ENCODE measurements at places on chromosomes 16 and 17.
A peak's percentile ranks its signal among the peaks of the same experiment; 100 is the strongest.

- H3K27ac ChIP-seq: no peak overlapping the region
- no peaks in the 10 kb centered on the region for H3K27me3 ChIP-seq
- H3K4me1 ChIP-seq: no peaks in the 10 kb centered on the region
- H3K4me3 ChIP-seq: no peak overlapping the region
- H3K36me3 ChIP-seq: no peaks in the 10 kb centered on the region
Measured at GRCh38 chr17:20171741-20172365, 162.7 kb downstream of the SPECC1 start.

DNA sequence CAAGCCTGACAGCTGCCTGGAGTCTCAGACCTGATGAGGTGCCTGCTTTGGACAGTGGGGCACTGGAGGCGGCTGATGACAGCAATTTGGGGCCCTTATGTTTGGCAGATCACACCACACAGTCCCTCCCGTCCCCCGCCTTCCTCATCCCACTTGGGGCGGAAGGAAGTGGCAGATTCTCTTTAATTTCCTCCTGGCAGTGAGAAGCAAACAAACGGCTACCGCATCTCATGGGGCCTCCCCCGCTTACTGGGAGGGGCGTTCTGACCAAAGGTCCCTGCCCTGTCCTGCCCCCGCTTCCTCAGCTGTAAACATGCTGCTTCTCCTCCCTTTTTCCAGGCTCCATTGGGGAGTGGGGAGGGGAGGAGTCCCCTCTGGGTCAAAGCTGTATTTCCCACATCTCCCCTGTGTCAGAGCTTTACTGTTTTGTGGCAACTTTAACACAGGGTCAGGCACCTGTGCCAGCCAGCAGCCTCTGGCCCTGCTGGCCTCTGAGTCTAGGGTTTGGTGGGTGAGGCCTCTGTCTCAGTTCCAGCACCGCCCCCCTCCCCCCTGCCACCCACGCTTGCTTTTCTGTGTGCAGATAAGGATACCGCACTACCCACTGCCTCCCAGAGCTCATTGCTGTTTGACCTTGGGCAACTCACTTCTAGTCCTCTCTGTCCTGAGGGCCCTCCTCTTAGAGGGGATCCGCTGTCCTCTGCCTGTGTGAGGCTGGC, 5.4 kb upstream of the NFATC3 start:
- H3K27ac ChIP-seq: peak overlapping the region; percentile 83
- DNase-seq: peak; percentile 87
- H3K27me3 ChIP-seq: no peaks in the 10 kb centered on the region
- no peak overlapping the region for H3K4me3 ChIP-seq

DNA sequence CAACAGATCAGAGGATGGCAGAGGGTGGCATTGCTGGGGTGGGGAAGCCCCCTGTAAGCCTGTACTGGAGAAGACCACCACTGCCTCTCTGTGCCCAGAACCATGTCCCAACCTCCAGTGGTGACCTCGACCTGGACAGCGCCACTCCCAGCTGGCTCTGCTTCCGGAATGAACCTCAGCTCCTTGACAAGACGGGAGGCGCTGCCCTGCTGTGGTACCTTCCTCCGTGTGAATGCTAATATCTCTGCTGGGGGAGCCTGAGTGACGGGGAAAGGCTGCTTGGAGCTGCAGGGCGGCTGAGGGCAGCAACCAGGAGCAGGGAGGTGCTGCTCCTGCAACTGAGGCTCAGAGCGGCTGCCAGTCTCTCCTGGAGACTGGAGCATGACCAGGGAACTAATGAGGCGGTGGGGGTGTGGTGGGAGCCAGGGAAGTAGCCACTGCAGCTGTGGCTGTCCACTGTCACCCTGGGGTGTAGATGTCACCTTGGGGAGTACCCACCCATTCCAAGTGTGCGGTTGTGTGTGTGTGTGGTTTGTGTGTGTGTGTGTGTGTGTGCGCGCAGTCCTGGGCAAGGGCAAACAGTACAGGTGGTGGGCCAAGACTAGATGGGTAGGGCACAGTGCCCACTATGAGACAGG, 6.2 kb downstream of the PRCD start:
- H3K27me3 ChIP-seq: no peaks in the 10 kb centered on the region
- H3K4me1 ChIP-seq: no peaks in the 10 kb centered on the region
- no peak overlapping the region for H3K27ac ChIP-seq
- no peaks in the 10 kb centered on the region for H3K36me3 ChIP-seq
- no peak overlapping the region for H3K4me3 ChIP-seq

DNA sequence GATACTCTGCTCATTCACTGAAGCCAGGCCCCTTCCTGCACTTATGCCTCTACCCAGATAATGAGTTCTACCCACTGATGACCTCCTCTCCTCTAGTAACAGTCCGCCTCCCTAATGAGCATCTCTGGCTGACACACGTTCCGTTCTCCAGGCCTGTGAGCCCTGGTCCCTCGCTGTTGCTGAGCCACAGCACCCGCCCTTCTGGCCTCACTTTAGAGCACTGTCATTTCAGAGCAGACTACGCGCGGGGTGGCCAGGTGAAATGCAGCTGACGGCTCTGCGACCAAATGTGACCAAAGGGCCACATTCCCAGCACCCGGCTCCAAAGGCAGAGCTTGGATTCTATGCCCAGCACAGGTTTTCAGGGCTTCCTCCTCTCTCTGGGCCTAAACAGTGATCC, 13.8 kb downstream of the PSMD3 start:
- no peak overlapping the region for H3K4me3 ChIP-seq
- H3K4me1 ChIP-seq: peaks cover 16% of the 10 kb centered on the region
- no peaks in the 10 kb centered on the region for H3K27me3 ChIP-seq
- no peak overlapping the region for H3K27ac ChIP-seq
- H3K36me3 ChIP-seq: peaks cover 63% of the 10 kb centered on the region

- no peak overlapping the region for H3K27ac ChIP-seq
- H3K36me3 ChIP-seq: peaks cover 4% of the 10 kb centered on the region
- DNase-seq: no peak
- no peak overlapping the region for H3K4me3 ChIP-seq
- H3K4me1 ChIP-seq: peaks cover 13% of the 10 kb centered on the region
- H3K27me3 ChIP-seq: no peaks in the 10 kb centered on the region
Measured at GRCh38 chr17:74214484-74215341, 1.3 kb downstream of the TTYH2 start.

Data from right lobe of liver (tissue), 6 donors.